ENCODE measurements at places on chromosomes 1 and 21. TPM values are rescaled to one million over a fixed set of nuclear protein-coding genes. Genes with fewer than 3 reads are reported as not detected.

Gene INSRR
- not detected for total RNA-seq

Gene BNIPL
- total RNA-seq, result 0.18 TPM

Gene FOXO6
- total RNA-seq, result not detected

Gene HSD3B2
- total RNA-seq, result not detected

Gene HAO2
- not detected for total RNA-seq

Measured in fibroblast of the aortic adventitia (primary cell).